NCI-H748 treated with DMSO at 0.1 percent for 48 hours (cell line): ENCODE measurements at places on chromosomes 5 and 9.

- DNase-seq = no peak
These were observed 46.1 kb downstream of the RFX3 start for GRCh38 chr9:3479514-3480352.

DNA sequence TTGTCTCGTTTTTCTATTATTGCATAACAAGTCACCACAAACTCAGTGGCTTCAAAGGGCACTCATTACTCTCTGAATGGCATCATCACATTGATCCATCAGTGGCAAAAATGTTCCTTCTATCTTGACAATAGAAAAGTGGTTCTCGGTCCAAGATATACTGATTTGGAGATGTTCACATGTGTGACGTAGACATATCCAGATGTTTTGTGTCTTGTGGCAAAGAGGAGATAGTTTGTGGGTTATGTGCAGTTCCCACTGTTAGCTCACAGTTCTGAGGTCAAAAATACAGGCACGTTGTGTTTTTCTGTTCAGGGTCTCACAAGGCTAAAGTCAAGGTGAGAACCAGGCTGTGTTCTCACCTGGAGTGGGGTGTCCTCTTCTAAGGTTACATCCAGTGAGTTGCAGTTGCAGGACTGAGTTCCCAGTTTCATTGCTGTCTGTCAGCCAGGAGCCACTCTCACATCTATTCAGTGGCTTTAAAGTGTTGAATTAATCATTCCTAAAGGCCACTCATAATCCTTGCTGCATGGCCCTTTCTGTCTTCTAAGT is 55.3 kb downstream of the GAS1 start:
- no peak for DNase-seq

DNA sequence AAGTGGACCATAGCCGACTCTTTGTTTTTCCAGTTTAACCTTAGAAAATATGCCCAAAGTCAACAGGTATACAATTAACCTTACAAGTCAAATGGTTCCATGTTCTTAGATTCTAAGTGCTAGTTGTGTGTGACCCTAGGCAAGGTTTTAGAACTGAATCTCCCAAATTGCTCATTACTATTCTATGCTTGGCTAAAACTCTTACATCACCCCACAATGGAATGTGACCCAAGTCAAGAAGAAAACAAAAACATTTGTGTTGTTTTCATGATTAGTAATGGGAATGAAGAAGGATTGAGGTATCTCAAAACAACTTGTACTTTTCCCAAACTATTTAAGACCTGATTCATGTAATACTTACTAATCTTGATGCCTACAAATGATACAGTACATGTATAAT is 159.2 kb downstream of the ARRDC3 start:
- no peak for DNase-seq

DNA sequence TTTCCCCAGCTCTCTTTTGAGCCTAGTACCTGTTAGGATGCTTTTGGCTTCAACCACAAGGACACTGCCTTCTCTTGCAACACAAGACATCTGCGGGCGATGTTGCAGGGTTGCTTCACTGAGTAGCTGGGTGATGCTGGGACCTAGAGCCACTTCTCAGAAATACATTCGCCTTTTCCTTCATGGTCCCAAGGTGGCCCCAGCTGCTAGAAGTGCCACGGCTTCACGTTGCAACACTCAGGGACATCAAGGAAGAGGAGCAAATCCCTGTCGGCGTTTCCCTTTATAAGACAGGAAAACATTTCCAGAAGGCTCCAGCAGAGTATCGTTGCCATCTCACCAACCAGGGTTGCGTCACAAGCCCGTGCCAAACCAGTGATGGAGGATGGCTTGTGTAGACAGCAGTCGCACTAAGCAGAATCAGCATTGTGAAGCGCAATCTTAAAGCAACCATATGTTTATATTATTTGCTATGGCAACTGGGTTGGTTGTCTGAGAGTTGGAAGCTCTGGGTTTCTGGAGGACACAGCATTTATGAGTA is 62.7 kb downstream of the ANKRD33B start:
- DNase-seq = no peak

DNA sequence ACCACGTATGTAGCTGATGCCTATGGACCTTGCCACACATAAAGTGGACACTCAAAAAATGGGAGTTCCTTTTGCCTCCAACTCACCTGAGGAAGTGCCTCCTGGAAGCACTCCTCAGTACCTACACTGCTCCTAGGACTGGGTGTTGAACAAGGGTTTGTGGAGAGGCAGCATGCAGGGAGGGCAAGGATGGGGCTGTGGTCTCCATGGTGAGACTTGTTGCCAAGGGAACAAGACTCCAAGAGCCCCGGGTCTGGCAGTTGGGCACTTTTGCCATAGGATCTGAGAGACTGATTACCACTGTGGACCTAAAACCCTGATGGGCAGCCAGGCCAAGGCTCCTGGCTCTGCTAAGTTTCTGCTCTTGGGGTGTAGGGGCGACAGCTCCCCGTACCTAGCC is 6.9 kb upstream of the NR5A1 start:
- DNase-seq = no peak

- DNase-seq = no peak
These were observed 46.7 kb downstream of the MEF2C start for GRCh38 chr5:88836195-88836838.

DNA sequence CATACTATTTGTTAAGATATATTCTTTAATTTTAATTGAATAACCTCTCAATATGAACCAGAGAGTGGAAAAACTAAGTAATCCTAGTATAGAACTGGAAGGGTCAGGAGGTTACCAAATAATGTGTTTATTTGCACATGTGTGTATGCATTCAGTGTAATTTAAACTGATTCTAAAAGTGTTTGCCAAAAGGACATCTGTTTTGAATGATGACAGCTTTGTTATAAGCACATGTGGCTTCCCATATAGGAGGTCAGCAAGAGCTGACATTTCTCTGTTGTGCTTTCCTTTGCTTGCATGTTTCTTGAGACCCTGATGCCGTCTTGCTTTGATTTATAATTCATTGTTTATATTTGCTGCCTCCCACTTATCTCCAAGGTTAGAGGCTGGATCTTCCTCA is 383.4 kb downstream of the BRINP1 start:
- DNase-seq = peak; percentile 79

DNA sequence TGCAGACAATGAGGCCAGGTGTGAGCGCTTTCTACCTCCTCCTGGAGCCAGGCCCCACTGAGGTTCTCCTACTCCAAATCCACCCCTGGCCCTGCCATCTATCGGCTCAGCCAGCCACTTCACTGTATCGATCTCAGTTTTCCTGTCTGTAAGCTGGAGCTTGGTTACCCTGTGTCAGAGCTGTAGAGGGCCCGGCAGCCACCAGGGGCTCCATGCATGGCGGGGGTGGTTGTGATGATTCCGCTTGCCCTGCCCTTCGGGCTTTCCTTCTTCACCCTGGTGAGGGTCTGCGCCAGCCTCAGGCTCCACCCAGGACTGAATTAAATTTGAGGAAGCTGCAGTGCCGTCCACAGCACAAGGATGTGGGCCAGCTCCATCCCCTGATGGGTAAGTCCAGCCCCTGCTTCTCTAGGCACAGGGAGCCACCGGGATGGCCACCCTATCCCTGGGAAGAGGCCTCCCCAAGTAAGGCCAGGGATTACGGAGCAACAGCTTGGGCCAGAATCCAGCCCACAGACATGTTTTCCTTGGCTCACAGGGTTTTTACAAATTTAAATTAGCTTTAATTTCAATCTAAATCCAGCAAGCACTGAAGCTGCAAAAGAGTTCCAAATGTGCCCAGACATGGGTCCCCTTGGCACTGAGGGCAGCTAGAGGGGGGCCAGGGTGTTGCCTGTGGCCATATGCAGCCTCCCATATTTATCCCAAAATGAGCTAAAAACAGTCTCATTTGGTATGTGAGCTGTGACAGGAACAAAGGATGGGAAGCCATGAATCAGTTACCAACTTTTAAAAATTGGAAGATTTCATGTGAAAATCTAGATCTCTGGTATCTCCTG is 89.1 kb upstream of the FBXW11 start:
- DNase-seq = no peak

DNA sequence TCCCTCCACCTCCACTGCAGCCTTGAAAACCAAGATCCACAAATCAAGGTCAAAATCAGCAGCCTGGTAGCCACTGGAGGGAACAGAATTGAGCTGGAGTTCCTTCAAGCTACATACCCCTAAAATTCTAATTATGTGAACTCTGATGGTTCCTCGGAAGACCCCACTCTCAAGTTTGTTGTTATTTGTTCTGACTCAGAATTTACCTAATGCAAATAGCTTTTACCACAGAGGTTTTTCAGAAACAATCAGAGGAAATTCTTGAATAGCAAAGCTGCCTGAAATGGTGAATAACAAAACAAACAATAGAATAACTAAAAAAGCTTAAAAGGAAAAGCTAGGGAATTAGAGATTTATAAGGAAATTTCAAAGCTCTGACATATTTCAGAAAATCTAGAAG is 220.0 kb downstream of the CDH18 start:
- DNase-seq = no peak

- DNase-seq = no peak
These were observed 36.5 kb downstream of the PALM2AKAP2 start for GRCh38 chr9:109816490-109816889.

GRCh38 chr9:106800701-106801270 is 62.2 kb upstream of the ZNF462 start:
- DNase-seq = no peak

DNA sequence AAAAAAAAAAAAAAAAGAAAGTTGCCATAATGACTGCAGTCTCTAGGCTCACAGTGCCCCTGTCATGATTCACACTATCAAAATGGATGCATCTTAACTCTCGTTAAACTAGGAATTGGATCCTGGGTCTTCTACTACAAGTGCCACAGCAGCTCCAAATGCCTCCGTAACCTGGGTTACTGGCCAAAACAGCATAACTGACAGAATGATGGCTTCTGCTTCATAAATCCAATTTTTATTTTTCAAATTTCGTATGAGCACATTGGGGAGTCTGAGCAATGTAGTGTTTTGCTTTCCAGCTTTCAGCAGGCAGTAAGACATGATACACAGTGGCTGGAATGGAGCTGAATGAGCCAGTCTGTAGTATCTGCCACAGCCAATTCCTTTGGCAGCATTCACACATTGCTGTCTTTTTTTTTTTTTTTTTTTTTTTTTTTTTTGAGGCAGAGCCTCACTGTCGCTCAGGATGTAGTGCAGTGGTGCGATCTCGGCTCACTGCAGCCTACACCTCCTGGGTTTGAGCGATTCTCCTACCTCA is 36.0 kb upstream of the NPM1 start:
- no peak for DNase-seq

GRCh38 chr9:134437403-134438194 is 111.3 kb downstream of the RXRA start:
- DNase-seq = no peak

- DNase-seq = no peak
These were observed 17.7 kb downstream of the ANGPTL2 start for GRCh38 chr9:127104581-127105311.

GRCh38 chr5:160769301-160769700 is 82.7 kb downstream of the ATP10B start:
- DNase-seq = peak; percentile 92

GRCh38 chr9:16832101-16832500 is 38.4 kb downstream of the BNC2 start:
- DNase-seq = no peak

DNA sequence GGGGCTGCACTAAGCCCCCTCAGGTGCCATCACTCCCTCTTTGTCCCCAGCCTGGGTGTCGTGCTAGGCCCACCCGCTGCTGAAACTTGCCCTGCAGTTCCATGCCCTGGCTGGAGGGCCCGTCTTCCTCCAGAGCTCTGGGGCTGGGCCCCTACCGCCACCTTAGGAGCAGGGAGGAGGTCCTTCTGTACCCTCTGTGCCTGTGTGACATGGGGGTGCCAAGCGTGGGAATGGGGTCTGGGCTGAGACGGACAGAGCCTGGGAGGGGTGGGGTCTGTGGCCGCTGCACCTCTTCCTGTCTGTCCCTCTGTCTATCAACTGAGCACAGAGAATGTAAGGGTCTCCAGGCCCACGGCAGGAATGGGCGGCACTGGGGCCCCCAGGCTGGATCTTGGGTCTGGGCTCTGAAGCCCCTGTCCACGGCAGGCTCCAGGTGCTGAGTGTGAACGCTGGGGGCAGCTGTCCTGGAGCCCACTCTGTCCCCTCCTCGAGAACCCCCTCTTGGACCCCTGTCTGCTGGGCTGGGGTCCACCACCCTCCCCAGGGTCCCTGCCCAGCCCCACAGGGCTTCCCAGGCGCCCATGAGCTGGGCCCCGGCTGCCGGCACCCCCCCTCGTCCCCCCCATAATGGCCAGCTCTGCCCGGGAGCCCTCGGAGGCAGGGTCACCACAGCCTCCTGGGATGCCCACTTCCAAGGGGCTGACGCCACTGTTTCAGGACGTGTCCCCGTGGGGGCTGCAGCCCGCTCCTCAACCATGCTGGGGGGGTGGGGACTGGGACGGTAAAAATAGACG is 15.8 kb upstream of the NRARP start:
- DNase-seq = no peak

- DNase-seq = no peak
These were observed 627.0 kb downstream of the RAB3C start for GRCh38 chr5:59209758-59210359.

GRCh38 chr9:133023117-133023890 is 7.5 kb upstream of the GTF3C5 start:
- DNase-seq = no peak

GRCh38 chr9:25412646-25413045 is 265.6 kb downstream of the TUSC1 start:
- DNase-seq = no peak

DNA sequence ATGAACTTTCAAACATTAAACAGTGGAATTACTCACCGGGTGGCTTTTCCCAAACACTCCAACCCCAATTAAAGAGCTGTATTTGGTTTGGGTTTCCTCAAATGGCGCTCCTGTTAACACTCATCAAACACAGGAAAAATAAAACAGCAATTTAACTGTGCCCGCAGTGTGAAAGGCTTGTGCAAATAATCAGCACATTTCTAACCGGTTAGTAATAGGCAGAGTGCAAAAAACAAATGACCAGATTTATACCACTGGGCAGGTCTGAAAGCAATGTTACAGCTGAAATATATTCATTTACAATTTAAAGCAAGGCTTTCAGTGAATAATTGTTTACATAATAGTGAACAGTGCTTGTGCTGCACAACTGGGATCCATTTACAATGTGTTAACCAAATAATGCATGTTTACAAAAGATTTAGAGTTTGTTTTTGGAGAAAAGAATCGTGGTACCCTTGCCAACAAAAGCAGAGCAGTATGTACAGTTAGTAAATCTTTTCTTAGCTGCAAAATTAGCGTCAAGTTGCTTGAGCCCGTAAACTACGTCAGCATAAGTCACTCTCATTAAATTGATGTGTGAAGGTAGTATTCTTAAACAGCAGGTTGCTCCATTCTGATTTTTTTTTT is 662.9 kb upstream of the ZNF608 start:
- DNase-seq = peak; percentile 98

DNA sequence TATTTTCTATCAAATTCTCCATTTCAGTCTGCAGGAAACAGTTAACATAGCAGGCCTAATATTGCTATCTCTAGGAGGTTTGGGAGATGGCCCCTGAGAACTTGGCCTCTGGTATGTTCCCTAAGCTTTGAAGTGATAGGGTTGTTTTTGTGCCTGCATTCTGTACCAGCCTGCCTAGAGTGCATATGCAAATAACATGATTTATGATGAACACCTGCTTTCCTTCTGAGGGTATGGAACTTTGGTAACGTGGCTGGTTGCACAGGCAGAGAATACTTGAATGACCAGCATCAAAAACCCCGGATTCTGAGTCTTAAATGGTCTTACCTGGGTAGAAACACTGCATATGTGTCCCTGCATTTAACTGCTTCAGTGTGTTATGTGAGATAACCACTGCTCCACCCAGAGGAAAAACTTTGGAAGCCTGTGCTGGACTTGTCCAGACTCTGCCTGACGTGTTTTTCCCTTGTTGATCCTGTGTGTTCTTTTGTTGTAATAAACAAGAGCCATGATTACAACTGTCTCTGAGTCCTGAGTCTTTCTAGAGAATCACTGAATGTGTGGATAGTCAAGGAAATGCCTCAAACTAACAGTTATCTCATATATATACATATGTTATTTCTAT is 111.3 kb upstream of the ABCA1 start:
- no peak for DNase-seq
